Left renal cortex interstitium (tissue), 4 donors: ENCODE measurements at places on chromosomes 4 and X.

- DNase-seq, result no peak
Observed at GRCh38 chr4:158371158-158371557, 150.5 kb upstream of the RXFP1 start.

GRCh38 chrX:349196-349595 is 30.6 kb upstream of the GTPBP6 start:
- DNase-seq, result no peak

DNA sequence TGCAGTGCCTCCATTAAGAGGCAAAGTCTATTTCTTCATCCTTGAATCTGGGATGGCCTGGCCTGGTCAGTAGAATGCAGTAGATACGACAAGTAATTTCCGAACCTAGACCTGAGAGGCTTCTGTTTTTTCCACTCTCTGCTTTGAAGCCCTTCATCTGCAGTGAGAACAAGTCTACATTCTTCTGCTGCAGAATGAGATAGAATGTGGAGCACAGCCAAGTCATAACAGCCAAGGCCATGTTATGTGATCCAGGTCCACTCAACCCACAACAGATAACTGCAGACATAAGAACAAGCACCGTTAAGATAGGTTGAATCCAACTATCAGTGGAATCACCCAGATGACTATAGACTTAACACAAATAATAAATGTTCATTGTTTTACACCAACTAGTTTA is 1297.7 kb downstream of the C4orf33 start:
- no peak for DNase-seq

- DNase-seq, result no peak
Observed at GRCh38 chrX:86322913-86323312, 174.7 kb downstream of the DACH2 start.

GRCh38 chr4:135365065-135365464 is 1163.5 kb upstream of the PABPC4L start:
- no peak for DNase-seq

DNA sequence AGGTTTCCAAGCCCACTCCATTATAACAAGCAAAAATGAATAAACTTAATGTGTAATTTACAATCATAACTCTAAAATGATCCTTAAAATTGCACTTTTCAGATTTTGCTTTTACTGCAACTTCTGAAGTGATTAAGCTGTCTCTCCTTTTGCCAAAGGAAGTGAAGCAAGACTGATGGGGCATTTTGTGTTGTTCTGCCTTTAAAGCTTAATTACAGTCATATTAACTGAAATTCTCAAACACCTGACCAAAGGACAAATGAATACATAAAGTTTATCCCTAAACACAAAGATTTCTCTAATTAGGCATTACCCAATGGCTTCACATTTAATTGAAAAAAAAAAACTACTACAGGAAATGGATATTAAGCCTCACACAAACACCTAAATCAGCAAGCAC is 101.8 kb downstream of the ATP11C start:
- no peak for DNase-seq

DNA sequence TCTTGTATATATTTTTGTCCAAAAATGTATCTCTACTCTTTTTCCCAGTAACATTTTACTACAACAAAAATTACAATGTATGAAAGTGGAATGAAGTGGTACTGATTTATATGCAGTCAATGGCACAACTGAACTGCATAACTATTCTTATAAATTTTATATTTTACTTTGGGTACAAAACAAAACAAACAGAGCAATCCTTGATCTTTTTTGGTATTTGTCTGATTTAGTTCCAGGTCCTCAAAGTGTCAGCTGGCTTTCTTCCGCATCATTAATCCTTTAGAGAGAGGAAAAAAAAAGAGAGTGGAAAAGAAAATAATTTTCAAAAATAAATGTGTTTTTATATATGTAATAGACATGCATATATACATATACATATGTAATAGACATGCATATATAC is 252.4 kb upstream of the SLIT2 start:
- no peak for DNase-seq

- DNase-seq, result no peak
Observed at GRCh38 chr4:121150486-121150885, 13.6 kb downstream of the TNIP3 start.

DNA sequence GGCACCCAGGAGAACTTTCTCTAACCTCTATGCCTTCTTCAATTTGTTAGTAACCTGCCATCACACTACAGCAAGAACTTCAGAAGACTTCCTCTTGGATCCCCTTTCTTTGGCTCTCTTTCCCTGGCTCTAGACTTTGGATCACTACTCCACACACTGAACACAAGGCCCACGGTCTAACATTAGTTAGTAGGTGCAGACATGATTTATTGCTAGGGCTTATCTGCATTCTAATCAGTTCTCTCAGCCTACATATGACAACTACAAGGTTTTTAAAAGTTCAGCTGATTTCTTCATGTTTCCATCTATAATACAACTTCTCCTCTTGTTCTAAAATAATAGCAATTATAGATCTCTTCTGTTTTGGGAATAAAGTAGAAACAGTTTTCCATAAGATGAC is 209.1 kb upstream of the ANXA10 start:
- no peak for DNase-seq

DNA sequence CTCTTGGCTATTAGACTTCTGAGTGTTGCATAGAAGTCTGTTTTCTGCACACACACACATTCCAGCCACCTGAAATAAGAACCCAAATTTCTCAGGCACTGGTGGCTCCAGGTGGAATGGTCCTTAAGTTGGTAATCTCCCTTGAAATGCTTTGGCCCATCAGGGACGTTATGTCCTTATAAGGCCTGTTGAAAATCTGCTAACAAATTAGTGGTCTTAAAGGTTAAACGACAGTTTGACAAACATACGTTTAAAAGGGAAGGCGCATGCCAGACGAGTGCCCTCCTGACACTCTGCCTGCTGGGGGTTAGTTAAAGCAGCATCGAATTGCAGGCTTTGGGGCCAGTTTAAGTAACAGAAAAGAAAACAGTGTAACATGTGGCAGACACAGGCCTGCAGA is 125.0 kb downstream of the TBX22 start:
- no peak for DNase-seq

DNA sequence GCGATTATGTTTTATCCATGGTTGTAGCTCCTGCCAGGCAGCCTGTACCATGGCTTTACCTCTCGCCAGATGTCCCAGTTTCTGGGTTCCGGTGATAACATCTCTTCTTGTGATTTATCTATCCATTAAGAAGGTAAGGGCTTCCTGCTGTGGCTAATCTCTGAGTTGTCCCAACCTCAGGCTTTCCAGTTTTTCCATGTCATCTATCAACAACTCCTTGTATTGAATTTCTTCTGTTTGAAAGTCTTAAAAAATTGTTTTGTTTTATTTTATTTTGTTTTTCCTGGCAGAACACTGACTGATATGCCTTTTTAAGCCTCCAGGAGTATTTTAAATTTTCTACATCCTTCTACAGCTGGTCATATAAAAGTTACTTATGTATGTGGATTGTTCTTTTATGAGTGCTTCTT is 241.9 kb downstream of the ANTXR2 start:
- no peak for DNase-seq

GRCh38 chrX:57565198-57565597 is 26.6 kb upstream of the ZXDB start:
- no peak for DNase-seq

DNA sequence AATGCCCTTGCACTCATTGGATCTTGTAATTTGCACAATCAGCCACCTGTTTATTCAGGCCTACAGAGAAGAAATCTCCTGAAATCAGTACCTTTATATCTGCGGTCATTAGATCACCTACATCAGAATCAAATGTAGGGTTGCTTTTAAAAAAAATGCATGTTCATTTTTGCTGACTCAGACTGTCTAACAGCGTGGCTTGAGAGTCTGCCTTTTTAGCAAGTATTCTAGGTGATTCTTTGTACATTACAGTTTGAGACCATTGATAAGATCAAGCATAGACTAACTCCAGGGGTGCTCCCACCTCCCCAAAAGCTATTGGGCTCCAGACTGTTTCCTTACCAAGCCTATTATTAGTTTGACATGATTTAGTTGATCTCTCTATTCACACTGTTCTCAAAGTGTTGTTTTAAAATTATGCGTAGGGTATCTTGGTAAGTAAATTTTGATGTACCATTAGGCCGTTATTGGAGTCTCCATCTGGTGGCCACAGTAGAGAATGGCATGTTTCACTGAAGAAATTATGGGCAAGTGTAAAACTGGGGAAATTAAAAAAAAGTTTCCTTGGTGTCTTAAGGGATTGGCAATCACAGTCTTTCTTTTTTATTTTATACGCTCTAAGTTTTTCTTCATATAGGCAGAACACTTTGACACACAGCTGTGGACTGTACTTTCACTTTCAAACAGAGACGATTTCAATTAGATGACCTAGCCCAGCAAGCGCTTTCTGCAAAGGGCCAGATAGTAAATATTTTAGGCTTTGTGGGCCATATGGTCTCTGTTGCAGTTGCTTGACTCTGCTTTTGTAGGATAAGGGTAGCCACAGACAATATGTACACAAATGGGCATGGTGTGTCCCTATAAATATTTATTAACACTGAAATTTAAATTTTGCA is 33.7 kb upstream of the MSL3 start:
- DNase-seq, result peak; percentile 18

DNA sequence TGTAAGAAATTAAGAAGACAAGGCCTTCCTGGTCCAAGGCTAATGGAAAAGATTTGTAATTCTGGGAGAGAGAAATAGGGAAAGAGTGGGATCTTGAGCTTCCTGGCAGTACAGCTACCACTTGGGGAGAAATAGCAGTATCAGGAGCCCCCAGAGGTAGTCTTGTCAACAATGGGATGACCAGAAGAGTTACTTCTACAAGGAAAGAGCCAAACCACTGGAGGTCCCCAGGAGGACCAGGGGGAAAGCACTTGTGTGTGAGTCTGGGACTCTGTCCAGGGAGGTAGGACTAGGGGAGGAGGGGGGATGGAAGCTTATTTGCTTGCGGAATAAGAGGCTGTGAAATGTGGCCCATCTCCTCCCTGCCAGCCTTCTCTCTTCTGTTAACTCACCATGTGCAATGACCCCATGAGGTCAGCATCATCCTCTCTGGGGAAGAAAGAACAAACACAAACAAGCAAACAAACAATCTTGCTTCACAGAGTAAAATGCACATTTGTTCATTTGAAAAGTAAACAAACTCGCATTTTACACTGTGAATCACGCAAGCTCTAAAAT is 160.1 kb downstream of the STK32B start:
- DNase-seq, result no peak

DNA sequence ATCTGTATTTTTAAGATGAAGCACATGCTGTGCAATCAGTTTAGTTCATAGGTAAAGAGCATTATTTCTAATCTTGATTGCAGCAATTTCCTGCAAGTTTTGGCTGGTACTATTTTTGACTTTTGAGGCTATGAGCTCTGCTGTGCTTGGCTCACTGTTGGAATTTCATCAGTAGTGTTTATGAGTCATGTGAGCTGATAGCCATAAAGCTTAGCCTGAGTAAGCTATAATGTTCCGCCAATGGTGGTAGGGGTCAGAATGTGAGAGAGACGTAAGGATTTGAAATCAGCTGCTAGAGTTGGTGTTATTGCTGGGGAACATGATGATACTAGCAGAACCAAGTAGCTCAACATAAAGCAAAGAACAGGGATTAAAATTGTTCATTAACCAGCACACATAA is 590.9 kb upstream of the GNPDA2 start:
- no peak for DNase-seq

DNA sequence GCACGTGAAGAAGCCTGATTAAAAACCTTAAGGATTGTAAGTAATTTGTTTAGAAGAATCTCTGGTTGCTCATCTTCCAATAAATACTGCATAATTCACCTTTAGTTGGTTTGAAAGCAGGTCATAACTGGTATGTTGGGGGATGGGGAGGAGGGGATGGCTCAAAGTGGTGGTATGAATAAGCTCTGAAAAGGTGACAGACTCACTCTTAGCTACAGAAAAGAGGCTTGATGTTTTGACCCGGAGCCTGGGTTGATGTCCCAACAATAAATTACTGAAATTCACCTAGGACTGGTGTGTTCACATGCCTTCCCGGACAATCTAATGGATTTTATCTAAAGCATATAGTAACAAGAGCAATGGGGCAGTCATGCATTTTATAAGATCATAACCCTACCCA is 131.9 kb upstream of the TBC1D9 start:
- DNase-seq, result no peak

- DNase-seq, result no peak
Observed at GRCh38 chr4:137226900-137227299, 305.4 kb downstream of the PCDH18 start.

GRCh38 chrX:53320543-53321229 is 39.3 kb upstream of the IQSEC2 start:
- DNase-seq, result no peak

GRCh38 chr4:175405961-175406360 is 406.1 kb downstream of the GPM6A start:
- DNase-seq, result no peak

GRCh38 chr4:5760246-5760645 is 49.2 kb downstream of the EVC start:
- DNase-seq, result no peak
